Activated T-cell treated with anti-CD3 and anti-CD28 coated beads for 24 hours (primary cell): ENCODE measurements at places on chromosomes 3 and 15.

GRCh38 chr3:78174821-78175220, 1134.9 kb downstream of the ROBO2 start:
- DNase-seq = no peak

GRCh38 chr3:109887293-109887692, 549.9 kb upstream of the DPPA4 start:
- DNase-seq = no peak

- DNase-seq = no peak
These were observed 338.5 kb downstream of the TUSC7 start for GRCh38 chr3:117047951-117048705.

DNA sequence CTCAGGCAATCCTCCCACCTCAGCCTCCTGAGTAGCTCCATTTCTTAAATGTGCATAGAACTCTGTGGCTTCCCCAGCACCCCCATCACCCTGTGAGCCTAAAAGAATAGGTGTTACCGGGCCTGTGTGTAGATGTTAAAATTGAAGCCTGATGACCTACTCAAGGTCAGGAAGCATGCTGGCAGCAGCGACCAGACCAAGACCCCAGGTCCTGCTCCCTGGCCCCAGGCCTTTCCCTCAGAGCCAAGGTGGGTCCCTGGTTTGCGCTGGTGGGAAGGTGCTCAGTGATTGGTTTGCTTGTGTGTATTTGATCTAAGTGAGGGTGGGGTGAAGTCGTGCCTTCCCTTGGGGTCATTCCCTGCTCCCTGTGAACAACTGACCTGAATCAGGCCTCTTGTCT, 18.4 kb upstream of the CRABP1 start:
- no peak for DNase-seq

DNA sequence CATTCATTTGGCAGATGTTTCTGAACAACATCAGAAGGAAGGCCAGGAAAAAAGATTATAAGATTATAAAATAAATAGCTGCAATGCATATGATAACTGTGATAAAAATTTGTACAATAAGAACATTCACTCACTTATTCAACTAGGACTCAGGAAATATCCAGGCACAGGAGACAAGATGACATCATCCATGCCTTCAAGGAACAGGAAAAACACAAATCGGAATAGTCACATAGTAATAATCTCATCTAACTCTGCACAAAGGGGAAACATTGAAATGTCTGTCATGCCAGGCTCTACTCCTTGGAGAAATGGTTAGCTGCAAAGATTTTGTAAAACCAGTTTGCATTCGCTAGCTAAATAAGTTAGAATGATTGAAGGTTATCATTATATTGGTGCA, 233.5 kb upstream of the AGTR1 start:
- DNase-seq = no peak

DNA sequence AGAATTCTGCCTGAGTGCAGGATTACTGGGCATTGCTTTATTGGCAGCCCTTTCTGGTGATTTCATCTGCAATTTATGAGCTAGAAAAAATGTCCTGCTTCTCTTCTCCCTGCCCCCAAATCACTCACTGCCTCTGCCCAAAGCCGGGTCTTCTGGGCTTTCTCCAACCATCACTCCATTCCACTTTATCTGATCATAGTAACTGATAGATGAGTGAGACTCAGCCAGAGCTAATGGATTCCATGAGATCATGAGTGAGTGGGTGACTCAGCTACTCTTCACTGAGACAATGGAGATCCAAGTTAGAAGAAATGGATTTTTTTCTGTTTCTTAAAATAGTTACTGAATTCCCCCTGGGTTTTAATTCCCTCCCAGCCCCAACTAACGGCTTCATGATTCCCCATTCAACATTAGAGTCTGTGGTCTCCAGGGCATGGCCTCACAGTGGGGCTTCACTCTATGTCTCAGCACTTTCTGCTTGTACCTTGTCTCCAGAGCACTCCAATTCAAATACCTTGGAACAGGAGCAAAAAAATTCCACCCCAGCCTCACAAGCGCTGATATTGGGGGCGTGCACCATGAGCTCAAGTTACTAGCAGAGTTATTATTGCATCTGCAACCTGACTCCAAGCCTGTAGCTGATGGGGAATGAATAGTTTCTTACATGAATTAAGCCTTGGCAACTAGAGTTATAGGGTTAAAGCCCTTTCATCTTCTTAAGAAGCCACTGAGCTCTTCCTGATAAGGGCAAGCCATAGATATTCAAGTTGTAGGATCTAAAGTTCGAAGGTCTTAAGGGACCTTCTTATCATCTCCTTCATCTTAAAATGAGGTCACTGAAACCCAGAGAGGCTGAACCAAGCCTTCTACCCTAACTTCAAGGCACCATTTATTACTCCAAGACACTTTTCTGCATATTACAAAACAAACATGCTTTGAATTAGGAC, 85.9 kb downstream of the AGBL1 start:
- DNase-seq = no peak

GRCh38 chr3:74465715-74466410, 148.6 kb downstream of the CNTN3 start:
- DNase-seq = no peak

DNA sequence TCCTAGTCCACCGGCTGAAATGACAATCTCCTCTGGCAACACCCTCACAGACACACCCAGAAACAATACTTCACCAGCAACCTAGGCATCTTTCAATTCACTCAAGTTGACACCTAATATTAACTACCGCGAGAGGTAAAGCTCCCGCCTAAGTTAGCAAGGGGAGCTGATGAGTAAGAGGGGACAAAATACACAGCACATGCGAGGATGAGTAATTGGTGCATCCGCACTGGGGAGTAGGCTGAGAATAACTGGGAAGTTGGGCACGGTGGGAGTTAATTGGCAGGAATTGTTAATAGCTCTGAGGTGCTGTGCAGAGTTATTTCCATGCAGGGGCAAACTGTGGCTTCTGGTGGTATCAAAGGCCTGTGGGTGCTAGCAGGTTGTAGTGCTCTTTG, 14.5 kb upstream of the PLD1 start:
- no peak for DNase-seq
